ENCODE measurements at places on chromosomes 2 and 18. TPM values are rescaled to one million over a fixed set of nuclear protein-coding genes. Genes with fewer than 3 reads are reported as not detected.

The LOXHD1 gene
- 0.16 TPM for total RNA-seq

The CRYBA2 gene
- total RNA-seq, result not detected

The ACVR1C gene
- not detected for total RNA-seq

The TTN gene
- total RNA-seq, result 0.49 TPM

The ADNP2 gene
- 13.6 TPM for total RNA-seq

The SERPINB10 gene
- total RNA-seq, result not detected

The CCT4 gene
- 121 TPM for total RNA-seq

The CYBRD1 gene
- total RNA-seq, result 22.2 TPM

The SP140 gene
- not detected for total RNA-seq

The MGAT5 gene
- 37.2 TPM for total RNA-seq

The SPR gene
- total RNA-seq, result 32.9 TPM

The CCDC85A gene
- total RNA-seq, result 20.9 TPM

The CDK15 gene
- total RNA-seq, result not detected

The GNAL gene
- not detected for total RNA-seq

The FAP gene
- 9.7 TPM for total RNA-seq

The GMPPA gene
- 27.0 TPM for total RNA-seq

The PAIP2B gene
- 0.65 TPM for total RNA-seq

The DPP4 gene
- 16.4 TPM for total RNA-seq

The DSG4 gene
- not detected for total RNA-seq

The ACTR3 gene
- total RNA-seq, result 384 TPM

The MARCO gene
- total RNA-seq, result not detected

The GALNT1 gene
- total RNA-seq, result 169 TPM

The TRIM54 gene
- total RNA-seq, result 3.1 TPM

The SLC9A4 gene
- total RNA-seq, result under 0.01 TPM

The MYO3B gene
- total RNA-seq, result not detected

The GALNT14 gene
- 0.13 TPM for total RNA-seq

The ARHGAP25 gene
- 11.7 TPM for total RNA-seq

The TMEM247 gene
- not detected for total RNA-seq

The FAM117B gene
- 0.81 TPM for total RNA-seq

The GKN1 gene
- not detected for total RNA-seq

The SLC23A3 gene
- total RNA-seq, result 0.81 TPM

The UGT1A4 gene
- total RNA-seq, result not detected

The GKN2 gene
- not detected for total RNA-seq

The CD207 gene
- 0.16 TPM for total RNA-seq

The FAM98A gene
- total RNA-seq, result 47.3 TPM

The CTAGE1 gene
- not detected for total RNA-seq

The SLC38A11 gene
- not detected for total RNA-seq

The FEV gene
- not detected for total RNA-seq
